ENCODE measurements at places on chromosomes 1 and 21.

DNA sequence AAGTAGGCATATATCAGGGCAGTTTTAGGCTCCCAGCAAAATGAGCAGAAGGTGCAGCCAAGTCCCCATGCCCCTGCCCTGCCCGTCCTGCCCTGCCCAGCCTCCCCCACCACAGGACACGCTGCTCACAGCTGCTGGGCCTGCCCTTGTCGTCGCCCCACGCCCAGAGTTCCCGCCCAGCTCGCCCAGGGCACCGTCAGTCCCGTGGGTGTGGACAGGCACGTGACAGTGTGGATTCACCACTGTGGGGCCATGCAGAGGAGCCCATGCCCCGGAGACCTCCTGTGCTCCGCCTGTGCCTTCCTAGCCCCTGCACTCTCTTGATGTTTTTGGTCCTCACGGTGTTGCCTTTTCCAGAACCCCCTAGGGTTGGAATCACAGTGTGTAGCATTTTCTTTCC is 7.0 kb downstream of the FAAP20 start:
- DNase-seq, result no peak

DNA sequence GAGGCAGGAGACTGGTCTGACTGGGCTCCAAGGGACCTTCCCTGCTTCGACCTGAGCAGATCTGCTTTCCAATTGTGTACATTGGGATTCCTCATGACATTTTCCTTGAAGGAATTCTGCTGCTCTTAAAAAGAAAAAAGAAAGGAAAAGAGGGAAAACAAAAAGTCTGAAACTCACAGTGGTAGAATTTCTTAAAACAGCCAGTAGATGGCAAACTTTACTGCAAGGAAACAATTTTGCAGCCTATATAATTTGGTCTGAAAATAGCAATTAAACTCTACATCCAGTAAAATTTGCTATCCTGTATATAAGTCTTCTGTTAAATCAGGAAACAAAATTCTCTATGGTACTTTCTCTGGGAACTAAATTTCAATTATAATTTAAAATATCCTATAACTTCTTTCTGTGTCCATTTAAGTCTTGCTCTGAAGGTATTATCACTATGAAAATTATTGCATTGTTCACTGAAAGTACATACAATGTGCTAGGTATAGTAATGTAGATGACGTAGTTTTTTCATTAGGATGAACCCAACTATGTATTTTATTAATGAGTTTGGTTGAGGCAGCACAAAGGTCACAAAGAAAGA is 59.8 kb downstream of the CRB1 start:
- DNase-seq, result no peak

GRCh38 chr1:98184856-98185255 is 264.0 kb upstream of the DPYD start:
- DNase-seq, result no peak

DNA sequence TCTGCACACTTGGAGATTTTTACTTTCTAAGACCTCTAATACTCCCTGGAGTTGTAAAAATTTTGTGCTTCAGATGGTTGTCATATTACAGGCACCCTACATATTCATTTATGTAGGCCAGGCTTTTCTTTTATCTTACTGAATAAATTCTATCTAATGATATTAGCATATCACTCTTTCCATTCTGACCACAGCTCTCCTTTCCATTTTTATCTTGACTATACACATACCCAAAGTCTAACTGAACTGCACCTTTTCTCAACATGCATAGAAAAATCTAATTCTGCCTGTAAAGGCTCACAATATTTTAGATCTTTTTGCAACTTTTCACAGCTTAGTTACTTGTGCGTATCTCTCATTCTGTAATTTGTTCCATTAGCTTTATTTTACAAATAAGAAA is 52.7 kb upstream of the TSHB start:
- no peak for DNase-seq

DNA sequence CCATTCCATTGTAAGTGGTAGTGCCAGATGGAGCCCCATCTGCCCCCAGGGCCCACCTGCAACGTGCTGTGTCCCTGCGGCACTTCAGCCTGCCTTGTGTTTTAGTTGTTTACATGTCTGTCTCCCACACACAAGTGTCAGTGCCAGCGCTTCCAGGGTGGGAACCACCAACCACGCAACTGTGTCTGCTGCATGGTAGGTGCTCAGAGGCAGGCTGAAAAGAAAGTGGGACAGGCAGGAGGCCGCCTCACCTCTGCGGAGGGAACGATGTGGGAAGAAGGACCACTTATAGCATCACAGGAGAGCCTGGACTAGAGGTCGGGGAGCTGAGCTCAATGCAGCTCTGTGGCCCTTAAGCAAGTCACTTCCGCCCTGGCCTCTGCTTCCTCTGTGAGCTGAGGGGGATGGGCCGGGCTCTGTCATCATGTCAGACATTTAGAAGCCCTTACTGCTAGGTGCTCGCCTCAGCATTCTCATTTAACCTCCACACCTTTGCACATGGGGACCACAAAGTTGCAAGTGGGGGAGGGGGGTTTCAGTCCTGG is 17.9 kb downstream of the SLC9A1 start:
- DNase-seq, result no peak

DNA sequence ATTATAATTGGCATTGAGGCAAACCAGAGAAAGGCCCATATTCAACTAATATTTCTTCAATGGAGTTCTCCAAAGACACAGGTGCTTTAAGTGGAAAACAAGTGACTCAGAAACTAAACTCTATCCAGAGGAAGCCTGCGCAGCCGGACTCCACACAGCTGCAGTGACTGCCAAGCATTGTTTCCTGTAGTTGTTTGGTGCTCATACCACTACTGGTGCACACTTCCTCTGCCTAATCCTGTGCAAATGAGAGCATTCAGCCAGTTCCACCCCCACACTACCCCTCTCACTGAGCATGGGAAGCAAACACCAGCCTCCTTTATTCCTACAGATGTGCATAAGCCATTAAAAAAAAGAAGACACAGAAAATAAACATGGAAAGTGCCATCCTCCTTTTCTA is 102.9 kb downstream of the VAV3 start:
- no peak for DNase-seq

DNA sequence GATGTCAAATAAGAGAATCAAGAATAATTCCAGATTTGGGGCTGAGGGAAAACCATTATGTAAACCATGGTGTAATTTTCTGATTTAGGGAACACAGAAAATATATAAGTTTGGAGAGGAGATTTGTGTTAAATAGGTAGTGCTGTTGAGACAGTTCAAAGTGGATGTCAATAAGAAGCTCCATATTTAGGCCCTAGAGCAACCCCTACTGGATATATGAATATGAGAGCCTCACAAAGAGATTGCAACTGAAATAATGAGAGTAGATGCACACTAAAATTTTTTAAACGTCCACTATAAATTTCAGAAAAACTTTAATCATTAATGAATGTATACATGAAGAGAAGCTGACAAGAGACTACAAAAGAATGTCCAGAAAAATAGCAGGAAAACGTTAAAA is 1447.8 kb upstream of the PRMT6 start:
- no peak for DNase-seq

- no peak for DNase-seq
Measured at GRCh38 chr1:95095833-95096217, 21.3 kb upstream of the TLCD4 start.

DNA sequence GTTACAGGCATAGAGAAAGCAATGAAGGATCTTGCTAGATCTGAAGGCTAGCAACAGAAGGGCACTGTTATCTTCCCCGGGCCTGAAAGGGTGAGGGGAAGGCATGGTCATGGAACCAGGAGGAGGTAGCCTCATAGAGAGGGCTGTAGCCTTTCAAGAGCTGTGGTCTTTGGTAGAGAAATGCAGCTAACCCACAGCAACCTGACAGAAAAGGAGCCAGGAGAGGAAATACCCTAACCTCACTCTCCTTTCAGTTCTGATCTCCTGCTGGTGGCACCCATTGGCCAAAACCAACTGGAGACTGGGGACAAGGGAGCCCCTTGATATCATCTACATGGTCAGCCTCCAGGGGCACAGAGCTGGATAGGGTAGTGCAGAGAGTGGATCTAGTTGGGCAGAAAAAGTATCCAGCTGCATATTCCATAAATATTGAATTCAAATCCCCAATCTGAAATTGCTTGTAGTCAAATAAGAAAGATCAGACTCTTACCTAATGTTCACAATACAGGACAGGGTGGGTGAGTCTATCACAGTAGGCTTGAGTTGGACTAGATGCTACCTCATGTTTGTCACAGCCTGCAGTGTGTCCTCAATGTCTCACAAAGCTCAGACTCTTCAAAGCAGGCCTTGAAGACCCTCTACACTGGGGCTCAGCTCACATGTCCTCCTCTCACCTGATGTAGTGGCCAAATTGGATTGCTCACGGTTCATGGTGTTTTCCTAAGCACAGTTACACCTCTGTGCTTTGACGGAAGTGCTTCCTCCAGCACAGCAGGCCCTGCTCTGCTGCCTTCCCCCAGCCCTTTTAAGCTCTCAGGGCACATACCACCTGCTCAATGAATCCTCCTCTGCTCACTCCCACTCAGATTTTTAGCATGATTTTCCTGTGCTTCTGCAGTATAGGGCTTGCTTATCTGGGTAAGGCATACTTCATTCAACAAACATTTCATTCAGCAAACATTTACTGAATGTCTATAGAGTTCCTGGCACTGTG is 74.1 kb upstream of the JUN start:
- no peak for DNase-seq

- DNase-seq, result no peak
Measured at GRCh38 chr1:231679109-231679508, 52.5 kb downstream of the DISC1 start.

DNA sequence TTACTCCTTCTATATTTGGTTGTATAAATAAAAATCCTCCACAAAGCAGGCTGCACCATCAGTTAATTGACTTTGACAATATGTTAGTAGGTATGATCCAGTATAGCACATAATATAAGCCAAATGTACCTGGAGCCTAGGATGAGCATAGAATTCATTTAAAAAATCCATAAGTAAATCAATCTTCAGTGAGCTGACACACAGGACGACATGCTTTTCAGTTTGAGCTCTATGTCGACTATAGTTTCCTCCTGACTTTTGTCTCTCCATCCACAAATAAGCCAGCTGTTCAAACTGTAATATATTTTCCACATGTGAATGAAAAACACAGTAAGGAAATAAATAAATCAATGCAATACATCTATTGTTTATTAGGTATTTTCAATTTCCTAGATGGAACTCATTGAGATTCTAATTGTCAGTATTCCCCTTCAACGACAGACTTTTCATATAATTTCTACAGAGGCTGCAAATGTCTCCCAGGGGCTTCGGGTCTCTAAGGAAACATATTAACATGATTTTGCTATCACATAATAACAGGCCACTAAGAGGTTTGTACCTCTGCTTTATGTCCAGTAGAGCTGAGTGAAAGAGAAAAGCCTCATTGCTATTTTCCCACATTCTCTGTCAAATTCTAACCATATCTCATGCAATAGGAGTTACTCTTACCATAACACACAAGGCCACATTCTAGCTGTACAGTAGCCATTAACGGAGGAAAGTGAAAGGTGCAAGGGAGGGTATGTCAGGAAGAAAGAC is 180.1 kb downstream of the KCNT2 start:
- no peak for DNase-seq

DNA sequence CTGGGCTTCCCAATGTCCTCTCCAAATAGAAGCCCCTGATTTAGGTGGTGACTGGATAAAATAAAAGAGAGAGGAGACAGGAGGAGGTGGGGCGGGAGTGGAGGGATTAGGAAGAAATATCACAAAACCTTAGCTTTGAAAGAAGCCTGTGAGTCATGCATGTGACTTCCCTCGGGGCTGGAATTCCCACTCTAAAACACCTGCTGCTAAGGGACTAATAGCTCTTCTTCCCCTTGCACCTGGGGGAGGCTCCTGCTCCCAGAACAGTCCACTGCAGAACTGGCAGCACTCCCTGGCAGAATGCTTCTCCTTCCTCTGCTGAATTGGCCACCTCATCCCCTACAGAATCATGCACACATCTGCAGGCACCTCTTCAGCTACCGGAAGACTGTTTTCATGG is 207.2 kb downstream of the ATG4C start:
- DNase-seq, result no peak

DNA sequence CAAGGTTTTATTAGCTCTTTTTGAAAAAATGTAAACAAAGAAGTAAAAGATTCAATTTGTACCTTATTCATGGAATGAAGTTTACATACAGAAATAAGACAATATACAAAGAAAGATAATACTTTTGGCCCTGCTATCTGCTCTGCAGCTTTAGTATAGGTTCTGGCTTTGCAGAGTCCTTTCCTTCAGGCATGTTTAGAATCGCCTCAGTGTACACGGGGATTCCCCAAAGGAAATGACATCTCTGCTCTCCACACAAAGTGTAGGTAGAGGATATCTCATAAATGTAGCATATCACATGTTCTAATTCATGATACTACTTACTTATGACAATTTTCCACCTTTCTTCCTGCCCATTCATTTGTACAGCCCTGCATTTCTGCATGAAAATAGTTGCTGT is 222.6 kb upstream of the DPYD start:
- DNase-seq, result no peak

DNA sequence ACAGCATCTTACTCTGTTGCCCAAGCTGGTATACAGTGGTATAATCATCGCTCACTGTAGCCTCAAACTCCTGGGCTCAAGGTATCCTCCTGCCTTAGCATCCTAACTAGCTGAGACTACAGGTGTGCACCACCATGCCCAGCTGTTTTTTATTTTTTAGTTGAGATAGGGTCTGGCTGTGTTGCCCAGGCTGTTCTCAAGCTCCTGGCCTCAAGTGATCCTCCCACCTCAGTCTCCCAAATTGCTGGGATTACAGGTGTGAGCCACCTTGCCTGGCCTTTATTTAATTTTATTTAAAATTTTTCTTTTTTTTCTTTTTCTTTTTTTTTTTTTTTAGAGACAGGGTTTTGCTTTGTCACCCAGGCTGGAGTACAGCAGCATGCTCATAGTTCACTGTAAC is 9.2 kb downstream of the MAP7D1 start:
- no peak for DNase-seq

DNA sequence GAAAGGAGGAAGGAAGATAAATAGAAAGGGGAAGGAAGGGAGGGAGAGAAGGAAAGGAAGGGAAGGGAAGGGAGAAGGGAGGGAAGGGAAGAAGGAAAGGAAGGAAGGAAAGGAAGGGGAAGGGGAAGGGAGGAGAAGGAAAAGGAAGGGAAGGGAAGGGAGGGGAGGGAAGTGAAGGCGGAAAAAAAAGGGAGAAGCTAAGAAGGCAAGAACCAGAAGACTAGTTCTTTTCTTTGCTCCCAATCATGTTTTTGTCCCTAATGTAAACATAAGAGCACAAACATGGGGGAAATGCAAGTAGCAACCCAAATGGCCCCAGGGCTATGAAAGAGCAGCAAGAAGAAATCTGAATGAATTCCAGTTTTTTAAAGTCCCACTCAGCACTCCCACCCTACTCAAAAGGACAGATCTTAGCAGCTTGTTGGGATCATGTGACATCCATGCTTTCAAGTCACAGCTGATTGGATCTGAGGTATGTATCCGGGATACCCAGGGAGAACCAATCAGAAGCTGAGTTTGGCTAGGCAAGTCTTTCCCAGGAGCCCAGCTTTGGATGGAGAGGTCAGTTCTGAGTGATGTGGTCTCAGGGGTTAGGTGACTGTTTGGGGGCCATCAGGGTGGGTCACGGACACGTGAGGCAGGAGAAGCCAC is 24.2 kb upstream of the FHAD1 start:
- DNase-seq, result no peak

DNA sequence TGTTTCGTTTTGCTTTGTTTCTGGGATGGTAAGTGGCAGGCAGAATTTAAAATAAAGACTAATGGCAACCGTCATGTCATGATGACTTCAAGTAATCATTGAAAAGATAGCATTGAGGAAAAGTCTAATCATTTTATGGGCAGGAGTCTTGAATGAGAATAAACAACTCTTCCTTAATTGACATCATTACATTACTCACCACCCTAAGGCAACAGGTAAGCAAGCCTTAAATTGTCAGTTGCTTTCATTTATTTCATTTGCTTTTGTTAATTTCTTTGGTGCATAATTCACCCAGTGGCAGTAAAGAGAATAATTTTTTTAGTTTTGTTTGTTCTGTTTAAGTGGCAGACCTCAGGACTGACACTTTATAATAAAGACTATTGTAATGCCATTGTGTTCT is 669.0 kb downstream of the RWDD3 start:
- no peak for DNase-seq

Measured in SW 1271 (cell line).